ENCODE measurements at places on chromosomes 16 and 17.

GRCh38 chr17:3157218-3157617 lies 29.9 kb upstream of the OR1G1 start:
- no peak for DNase-seq

GRCh38 chr17:13410874-13411273 lies 190.9 kb downstream of the HS3ST3A1 start:
- no peak for DNase-seq

- DNase-seq: no peak
Measured at GRCh38 chr16:77599793-77600415, 122.4 kb upstream of the NUDT7 start.

- no peak for DNase-seq
Measured at GRCh38 chr17:8173056-8173870, 2.9 kb downstream of the TMEM107 start.

DNA sequence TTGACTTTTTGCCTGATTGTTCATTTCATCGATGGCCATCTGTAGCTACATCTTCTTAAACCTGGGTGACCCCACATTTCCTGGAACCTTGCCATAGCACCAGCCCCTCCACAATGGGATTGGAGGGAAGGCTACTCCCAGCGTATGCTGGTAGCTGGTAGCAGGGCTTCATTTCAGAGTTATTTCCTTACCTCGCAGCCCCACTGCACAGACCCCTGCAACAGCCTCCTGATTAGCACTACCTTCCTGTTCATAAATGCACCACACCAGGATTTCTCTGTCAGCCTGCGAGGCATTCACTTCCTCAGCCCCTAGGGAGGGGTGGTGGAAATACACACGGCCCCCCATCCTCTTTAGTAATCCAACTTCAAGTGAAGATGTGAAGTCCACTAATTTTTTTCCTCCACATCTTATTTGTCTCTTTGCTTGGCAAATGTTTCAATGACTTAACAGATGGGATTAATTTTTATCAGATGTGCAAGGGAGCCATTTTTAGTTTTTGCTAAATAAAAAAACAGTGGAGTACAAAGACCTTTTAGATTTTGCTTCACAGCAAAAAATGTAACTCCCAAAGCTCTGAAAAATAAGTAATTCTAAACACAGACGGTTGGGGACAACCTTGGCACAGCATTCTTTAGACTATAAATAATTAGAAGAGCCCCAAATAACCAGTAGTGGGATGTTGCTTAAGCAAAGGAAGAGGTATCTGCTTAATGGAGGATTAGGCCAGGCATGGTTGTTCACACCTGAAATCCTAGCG lies 76.6 kb downstream of the CLEC16A start:
- no peak for DNase-seq

- no peak for DNase-seq
Measured at GRCh38 chr17:54844233-54844632, 56.4 kb upstream of the TOM1L1 start.

GRCh38 chr16:15461376-15461775 lies 27.0 kb downstream of the BMERB1 start:
- DNase-seq: no peak

DNA sequence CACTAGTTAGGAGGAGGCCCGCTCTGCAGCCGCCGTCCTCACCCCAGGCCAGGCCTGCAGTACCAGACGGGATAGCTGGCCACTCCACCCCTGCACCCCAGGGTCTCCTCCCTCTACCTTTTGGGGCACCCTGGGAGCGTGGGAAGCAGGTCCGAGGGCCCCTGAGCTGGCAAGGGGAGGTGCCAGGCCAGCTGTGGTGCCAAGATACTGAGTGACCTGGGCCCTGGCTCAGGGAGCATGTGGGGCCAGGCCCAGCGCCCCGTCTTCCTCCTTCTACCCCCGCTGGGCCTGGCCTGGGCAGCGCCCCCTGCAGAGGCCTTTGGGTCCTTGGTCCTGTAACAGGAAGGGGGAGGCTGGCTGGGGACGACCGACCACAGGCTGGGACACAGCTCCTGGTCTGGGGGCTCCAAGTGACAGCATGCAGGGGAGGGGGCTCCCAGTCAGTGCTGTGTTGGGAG lies 13.0 kb downstream of the PAM16 start:
- no peak for DNase-seq

- no peak for DNase-seq
Measured at GRCh38 chr17:57455063-57455914, 199.0 kb downstream of the MSI2 start.

DNA sequence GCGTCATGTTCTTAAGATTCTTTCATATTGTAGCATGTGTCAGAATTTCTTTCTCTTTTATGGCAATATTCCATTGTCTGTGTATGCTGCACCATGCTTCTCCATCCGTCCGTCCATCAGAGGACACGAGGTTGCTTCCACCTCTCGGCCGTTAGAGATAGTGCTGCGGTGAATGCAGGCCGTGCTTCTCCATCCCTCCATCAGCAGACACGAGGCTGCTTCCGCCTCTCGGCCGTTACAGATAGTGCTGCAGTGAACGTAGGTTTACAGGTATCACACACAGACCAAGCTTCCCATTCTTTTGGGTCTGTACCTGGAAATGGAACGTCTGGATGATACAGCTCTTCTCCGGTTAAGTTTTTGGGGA lies 113.5 kb downstream of the CMIP start:
- no peak for DNase-seq

Data from iPS DF 6.9 (cell line).